ENCODE measurements at places on chromosomes 2 and 18. TPM values are rescaled to one million over a fixed set of nuclear protein-coding genes. Genes with fewer than 3 reads are reported as not detected.

DNA sequence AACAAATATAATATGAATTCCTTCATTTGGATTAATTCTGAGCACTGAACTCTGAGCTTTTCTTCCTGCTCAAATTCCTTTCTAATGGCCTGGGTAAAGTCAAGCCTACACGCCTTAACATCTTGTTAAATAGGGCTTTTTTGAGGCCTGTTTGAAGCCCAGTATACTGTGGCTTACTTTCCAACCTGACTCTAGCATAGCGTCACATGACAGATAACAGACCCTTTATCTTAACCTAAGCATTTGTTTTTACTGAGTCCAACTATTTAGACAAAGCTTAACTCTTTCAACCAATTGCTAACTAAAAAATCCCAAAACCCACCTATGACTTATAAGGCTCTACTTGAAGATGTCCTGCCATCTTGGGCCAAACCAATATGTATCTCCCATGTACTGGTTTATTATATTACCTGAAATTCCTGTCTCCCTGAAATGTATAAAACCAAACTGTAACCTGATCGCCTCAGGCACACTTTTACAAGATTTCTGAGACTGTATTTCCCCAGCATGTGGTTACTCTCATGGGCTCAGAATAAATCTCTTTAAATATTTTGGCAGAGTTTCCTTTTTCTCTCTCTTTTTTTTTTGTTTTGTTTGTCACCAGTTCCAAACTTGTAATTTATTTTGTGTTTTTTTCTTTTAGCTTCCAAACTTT, 271.1 kb upstream of the VWC2L start:
- no peak overlapping the region for H3K27ac ChIP-seq
- no peaks in the 10 kb centered on the region for H3K36me3 ChIP-seq
- H3K4me3 ChIP-seq, result no peak overlapping the region
- H3K27me3 ChIP-seq, result no peaks in the 10 kb centered on the region
- peaks cover 4% of the 10 kb centered on the region for H3K4me1 ChIP-seq
- DNase-seq, result no peak

DNA sequence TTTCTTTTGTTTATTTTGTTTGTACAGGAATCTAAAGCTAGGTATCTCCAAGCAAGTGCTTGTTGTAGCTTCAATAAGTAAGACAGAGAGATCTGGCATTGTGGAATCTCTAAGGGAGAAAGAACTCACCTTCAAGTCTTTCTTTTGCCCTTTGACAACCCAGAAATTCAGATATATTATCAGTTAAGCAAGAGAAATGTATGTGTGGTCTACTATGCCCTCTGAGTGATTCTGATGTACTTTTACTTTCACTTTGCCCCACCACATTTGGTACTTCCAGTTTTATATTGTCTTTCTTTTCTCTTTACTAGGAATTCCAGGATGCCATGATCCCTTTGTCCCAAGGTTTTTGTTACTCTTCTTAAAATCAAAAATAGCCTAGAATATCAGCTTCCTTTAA, 259.6 kb upstream of the PIK3C3 start:
- H3K4me3 ChIP-seq, result peak overlapping the region; percentile 9
- peaks cover 6% of the 10 kb centered on the region for H3K27me3 ChIP-seq
- H3K4me1 ChIP-seq, result peaks cover 29% of the 10 kb centered on the region
- peak overlapping the region; percentile 33 for H3K27ac ChIP-seq

GRCh38 chr2:185567940-185568339, 170.7 kb upstream of the FSIP2 start:
- H3K27me3 ChIP-seq, result no peaks in the 10 kb centered on the region
- no peaks in the 10 kb centered on the region for H3K4me1 ChIP-seq
- no peak overlapping the region for H3K27ac ChIP-seq
- no peaks in the 10 kb centered on the region for H3K36me3 ChIP-seq
- no peak for DNase-seq

DNA sequence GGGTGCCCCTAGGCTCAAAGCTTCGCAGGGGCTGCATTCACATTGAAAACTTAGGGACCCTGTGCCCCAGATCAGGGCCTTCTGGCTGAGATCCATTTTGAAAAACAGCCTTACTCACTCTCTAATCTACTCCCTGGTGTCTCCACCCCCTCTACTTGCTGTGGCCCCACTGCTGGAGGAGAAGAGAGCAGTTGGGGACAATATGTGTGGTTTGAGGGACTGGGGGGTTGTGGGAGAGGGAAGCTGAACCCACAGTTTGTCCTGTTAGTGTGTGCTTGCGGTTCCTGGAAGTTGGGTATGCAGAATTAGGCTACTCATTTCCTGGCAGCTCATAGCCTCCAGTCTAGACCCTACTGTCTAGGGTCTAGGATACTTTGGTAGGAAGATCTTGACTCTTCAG, 211.4 kb downstream of the PRKCE start:
- no peak overlapping the region for H3K27ac ChIP-seq
- no peaks in the 10 kb centered on the region for H3K36me3 ChIP-seq
- DNase-seq, result no peak
- H3K4me3 ChIP-seq, result no peak overlapping the region
- H3K4me1 ChIP-seq, result peaks cover 21% of the 10 kb centered on the region
- no peaks in the 10 kb centered on the region for H3K27me3 ChIP-seq

DNA sequence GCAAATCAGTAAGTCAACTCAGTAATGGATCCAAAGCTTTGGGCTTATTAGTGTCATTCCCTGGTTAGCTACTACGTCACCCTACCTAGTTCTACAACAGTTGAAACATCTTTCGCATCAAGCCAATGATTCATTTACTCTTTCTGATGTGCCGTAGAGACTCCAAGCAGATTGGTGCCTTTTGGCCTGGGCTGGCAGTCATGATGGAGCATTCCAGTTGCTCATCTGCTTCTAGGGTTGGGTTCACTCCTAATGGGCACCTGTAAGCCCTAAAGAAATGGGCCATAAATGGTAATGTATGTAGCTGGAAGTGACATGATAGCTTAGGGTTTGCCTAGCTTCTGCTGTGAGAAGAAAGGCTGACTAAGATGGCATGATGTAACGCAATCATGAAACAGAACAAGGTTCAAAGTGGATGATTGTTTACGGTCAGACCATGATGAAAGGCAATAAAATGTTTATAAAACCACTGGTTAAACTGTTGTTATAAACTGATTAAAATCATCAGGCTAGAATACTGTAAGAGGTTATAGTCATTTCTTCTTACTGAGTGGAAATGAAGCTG, 20.4 kb upstream of the CCL20 start:
- no peak for DNase-seq
- H3K27ac ChIP-seq, result no peak overlapping the region
- no peaks in the 10 kb centered on the region for H3K27me3 ChIP-seq
- H3K4me1 ChIP-seq, result peaks cover 7% of the 10 kb centered on the region

- peaks cover 2% of the 10 kb centered on the region for H3K36me3 ChIP-seq
- no peak overlapping the region for H3K27ac ChIP-seq
- peaks cover 6% of the 10 kb centered on the region for H3K4me1 ChIP-seq
- H3K4me3 ChIP-seq, result peak overlapping the region; percentile 76
Measured at GRCh38 chr2:70964596-70965386, 13.6 kb upstream of the ANKRD53 start.

DNA sequence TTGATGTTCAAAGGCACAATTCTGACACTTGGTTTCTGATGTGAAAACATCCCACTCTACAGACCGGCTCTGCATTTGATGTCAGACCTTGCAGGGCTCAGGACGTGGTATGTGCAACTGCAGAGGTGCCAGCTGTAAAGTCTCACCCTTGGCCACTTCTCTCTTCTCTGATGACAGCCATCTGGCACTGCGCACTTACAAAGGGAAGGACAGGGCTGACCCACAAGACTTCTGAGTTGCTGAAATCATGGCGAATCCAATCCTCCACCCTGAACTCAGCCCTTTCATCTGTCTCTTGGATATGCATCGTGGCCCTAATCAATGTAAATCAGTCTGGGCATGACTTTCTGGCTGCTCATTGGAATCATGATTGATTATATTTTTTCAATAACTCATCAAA, 82.5 kb downstream of the SEPTIN10 start:
- H3K36me3 ChIP-seq, result no peaks in the 10 kb centered on the region
- H3K4me3 ChIP-seq, result no peak overlapping the region
- no peaks in the 10 kb centered on the region for H3K27me3 ChIP-seq
- peaks cover 52% of the 10 kb centered on the region for H3K4me1 ChIP-seq
- H3K27ac ChIP-seq, result no peak overlapping the region

DNA sequence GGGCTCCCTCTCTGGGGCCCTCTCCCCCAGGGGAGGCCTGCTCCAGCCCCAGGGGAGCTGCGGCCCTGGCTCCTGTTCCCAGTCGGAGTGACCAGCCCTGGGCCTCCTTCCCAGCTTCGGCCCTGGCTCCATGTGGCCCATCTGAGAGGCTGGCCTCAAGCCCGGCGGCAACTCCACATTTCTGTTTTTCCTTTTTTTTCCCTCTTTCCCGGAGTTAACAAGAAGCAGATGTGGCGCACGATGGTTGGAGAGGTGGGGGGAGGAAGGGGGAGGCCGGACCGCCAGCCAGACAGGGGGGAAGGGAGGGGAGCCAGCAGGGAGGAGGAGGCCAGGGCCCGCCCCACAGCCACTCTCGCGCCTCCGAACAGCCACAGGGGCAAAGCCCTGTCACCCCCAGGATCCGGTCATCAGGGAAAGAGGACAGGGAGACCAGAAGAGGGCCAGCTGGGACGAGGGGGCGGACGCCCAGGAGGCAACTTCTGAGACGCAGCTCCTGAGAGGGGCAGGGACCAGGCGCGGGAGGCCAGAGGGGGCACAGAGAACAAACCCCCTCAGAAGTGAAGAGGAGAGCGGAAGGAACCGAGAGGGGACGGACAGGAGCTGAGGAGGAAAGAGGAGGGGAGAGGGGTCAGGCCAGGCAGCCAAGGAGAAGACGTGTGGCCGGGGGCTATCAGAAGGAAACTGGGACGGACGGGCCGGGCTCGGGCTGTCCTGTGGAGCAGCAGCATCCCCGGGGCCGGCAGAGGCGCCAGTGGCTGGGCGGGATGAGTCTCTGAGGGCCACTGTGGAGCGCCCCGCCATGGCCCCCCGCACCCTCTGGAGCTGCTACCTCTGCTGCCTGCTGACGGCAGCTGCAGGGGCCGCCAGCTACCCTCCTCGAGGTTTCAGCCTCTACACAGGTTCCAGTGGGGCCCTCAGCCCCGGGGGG, at the start of gene EMILIN1:
EMILIN1 (plus strand) TSS at position 349 of the 928 bp plus-strand sequence; CDS start at position 800, 451 bp downstream.
- H3K4me3 ChIP-seq, result peak within 1 kb of the TSS; percentile 91
- H3K4me1 ChIP-seq, result peaks cover 67% of the 10 kb centered on the region
- peak; percentile 96 for DNase-seq

GRCh38 chr2:11622611-11623010, 47.4 kb downstream of the NTSR2 start:
- no peaks in the 10 kb centered on the region for H3K36me3 ChIP-seq
- no peak for DNase-seq
- no peaks in the 10 kb centered on the region for H3K4me1 ChIP-seq
- H3K4me3 ChIP-seq, result no peak overlapping the region
- peaks cover 9% of the 10 kb centered on the region for H3K27me3 ChIP-seq
- no peak overlapping the region for H3K27ac ChIP-seq

Gene TMEM169
- total RNA-seq, result 2.3 TPM

DNA sequence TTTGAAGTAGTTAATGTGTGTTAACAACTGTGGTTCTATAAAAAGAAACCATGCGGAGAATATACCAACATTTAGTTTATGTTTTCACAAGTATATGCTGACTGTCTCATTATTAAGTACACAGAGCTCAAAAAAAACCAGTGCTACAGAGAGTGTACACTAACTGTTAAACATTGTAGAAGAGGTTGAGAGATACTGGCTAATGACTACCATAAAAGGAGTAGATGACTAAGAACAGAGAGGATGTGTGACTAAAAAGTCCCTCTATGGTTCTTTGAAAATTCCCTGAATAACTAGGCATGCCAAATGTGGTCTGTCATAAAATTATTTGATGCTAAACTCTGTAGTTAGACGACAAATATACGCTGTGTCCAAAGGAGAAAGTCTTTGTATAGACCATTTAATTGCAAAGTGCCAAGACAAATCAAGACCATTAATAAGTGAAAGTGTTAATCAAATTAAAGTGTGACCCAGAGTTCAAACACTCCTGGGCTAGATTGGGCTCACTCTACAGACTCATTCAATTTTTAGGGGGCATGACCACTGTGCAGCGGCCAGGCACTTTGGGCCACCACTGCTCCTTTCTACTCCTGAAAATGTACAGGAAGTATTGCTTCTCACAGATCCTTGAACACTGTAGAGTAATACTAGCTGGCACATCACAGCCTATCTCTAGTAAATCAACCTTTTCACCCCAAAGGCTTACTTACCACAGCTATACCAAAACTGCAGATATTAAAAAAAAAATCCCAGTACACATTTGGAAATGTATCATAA, 45.1 kb upstream of the SERTAD2 start:
- no peaks in the 10 kb centered on the region for H3K27me3 ChIP-seq
- H3K4me3 ChIP-seq, result no peak overlapping the region
- peak overlapping the region; percentile 45 for H3K27ac ChIP-seq

GRCh38 chr18:42706029-42706608, 409.4 kb downstream of the RIT2 start:
- DNase-seq, result no peak
- H3K4me1 ChIP-seq, result no peaks in the 10 kb centered on the region
- H3K27ac ChIP-seq, result no peak overlapping the region
- H3K27me3 ChIP-seq, result peaks cover 4% of the 10 kb centered on the region

DNA sequence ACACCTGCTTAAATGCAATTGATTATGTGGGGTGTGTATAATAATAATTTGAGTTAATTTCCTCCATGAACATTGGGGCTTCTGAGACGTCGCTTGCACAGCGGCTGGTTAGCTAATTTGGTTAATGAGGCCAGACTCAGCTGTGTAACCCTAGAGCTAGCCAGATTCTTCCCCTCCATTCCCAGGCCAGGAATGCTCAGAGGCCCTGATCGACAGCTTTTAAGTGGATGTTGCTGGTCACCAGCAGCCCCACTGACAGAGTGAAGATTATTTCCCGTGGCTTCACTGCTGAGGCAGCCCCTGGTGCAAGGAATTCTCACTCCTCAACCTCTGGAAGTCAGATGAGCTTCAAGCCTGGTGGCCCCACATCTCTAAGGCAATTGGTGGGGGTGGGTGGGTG, 12.4 kb upstream of the EPAS1 start:
- peaks cover 48% of the 10 kb centered on the region for H3K27me3 ChIP-seq
- no peaks in the 10 kb centered on the region for H3K4me1 ChIP-seq

Gene HOXD12
- not detected for total RNA-seq

GRCh38 chr2:25286025-25286400, 55.7 kb downstream of the DNMT3A start:
- peak overlapping the region; percentile 14 for H3K27ac ChIP-seq
- DNase-seq, result no peak
- H3K4me3 ChIP-seq, result no peak overlapping the region
- H3K4me1 ChIP-seq, result peaks cover 11% of the 10 kb centered on the region

- no peak for DNase-seq
- H3K4me1 ChIP-seq, result peaks cover 42% of the 10 kb centered on the region
- peak overlapping the region; percentile 97 for H3K27ac ChIP-seq
- peaks cover 9% of the 10 kb centered on the region for H3K36me3 ChIP-seq
Measured at GRCh38 chr2:69116438-69116837, 103.5 kb downstream of the ANTXR1 start.

DNA sequence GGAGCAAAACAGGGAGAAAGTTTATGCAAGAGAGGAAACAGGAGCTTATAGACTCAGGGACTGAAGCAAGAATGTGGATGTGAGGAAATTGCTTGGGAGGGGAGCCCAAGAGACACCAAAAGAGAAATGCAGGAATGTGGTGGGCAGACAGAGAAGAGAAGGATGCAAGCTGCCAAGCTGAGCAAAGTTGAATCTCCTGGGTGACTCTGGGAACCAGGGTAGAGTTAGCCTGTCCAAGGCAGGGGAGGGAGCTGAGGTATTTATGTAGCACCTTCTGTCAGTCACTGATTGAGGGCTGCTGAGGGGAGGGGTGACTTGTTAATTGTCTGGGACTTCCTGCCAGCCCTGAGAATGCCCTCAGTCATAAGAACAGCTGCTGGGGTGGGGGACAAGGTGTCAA, 464.3 kb downstream of the NBAS start:
- H3K36me3 ChIP-seq, result no peaks in the 10 kb centered on the region
- H3K4me3 ChIP-seq, result no peak overlapping the region
- no peaks in the 10 kb centered on the region for H3K27me3 ChIP-seq
- H3K4me1 ChIP-seq, result no peaks in the 10 kb centered on the region
- DNase-seq, result no peak

Gene DLX1
- total RNA-seq, result 25.2 TPM

Gene ARHGAP28
- 22.8 TPM for total RNA-seq

Gene SLC9A4
- not detected for total RNA-seq

Measured in osteocyte (in vitro differentiated cells).